ENCODE measurements at places on chromosomes 4 and X.

DNA sequence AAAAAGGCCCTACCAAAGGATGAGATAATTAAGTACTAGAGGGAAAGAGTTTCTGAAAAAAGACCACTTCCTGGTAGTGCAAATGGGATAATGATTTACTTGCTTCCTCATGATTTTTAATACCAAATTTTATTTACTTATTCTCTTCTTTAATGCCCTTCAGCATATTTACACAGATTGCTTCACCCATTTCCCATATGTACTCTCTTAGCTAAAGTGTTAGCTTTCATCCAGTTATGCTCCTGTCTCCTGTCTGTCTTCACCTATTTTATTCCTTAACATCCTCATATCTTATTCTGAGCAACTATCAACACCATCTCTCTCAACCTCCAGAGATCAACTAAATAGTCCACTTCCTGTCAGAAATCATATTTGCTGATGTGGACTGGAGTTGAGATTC lies 183.2 kb upstream of the HS3ST1 start:
- no peak for DNase-seq

- DNase-seq = no peak
Measured at GRCh38 chr4:182770996-182771514, 146.1 kb downstream of the DCTD start.

DNA sequence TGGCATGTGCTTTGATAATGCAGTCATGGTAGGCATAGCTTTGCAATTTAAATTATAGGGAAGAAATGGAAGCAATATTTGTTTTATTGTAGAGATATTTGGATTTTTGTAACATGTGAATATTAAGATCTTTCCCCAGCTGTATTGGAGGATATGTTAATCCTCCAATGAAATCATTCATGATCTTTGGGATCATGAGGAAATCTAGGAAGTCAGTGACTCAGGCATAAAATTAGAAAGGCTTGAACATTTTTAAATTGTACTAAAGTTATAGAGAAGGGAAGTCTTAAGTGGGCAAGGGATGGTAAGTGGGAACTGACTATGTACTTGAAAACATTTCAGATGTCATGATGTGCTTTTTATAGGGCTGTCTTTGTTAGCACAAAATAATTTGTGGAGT lies 46.8 kb downstream of the FIP1L1 start:
- no peak for DNase-seq

- DNase-seq = peak; percentile 83
Measured at GRCh38 chrX:154804957-154805695, at the start of gene MPP1. TSS of gene MPP1 (minus strand) at chrX:154805485. CDS start at chrX:154805373, 112 bp downstream.

GRCh38 chrX:22912616-22913015 lies 87.1 kb upstream of the DDX53 start:
- DNase-seq = no peak

GRCh38 chr4:31016322-31017061 lies 296.3 kb downstream of the PCDH7 start:
- DNase-seq = no peak

All from germinal center (tissue), 1 donor.